PC-9 (cell line): ENCODE measurements at places on chromosomes 3 and 15. TPM values are rescaled to one million over a fixed set of nuclear protein-coding genes. Genes with fewer than 3 reads are reported as not detected.

- H3K4me3 ChIP-seq, result no peak overlapping the region
- H3K27me3 ChIP-seq, result no peaks in the 10 kb centered on the region
- H3K36me3 ChIP-seq, result no peaks in the 10 kb centered on the region
- no peak for DNase-seq
Measured at GRCh38 chr15:32802286-32802936, 84.6 kb downstream of the GREM1 start.

GRCh38 chr15:89119489-89120478, 31.5 kb downstream of the ABHD2 start:
- peaks cover 31% of the 10 kb centered on the region for H3K36me3 ChIP-seq
- peaks cover 85% of the 10 kb centered on the region for H3K4me1 ChIP-seq
- H3K27ac ChIP-seq, result peak overlapping the region; percentile 97

DNA sequence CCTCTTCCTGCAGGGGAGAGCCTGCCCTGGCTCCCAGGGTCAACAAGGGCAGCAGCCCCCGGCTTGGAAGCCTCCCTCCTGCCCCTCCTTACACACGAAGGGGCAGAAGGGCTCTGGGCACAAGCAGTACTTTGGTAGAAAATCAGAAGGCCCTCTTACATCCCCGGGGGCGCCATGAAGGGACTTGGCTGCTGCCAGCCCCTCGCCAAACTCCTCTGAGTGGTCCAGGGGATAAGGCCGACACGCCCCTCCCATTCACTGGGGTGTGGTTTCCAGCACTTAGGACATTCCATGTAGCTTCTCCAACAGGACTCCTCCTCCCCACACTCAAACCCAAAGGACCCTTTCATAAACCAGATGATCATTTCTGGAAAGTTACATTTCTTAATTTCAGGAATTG, 1.2 kb upstream of the ST8SIA2 start:
- H3K36me3 ChIP-seq, result no peaks in the 10 kb centered on the region
- no peak overlapping the region for H3K27ac ChIP-seq
- H3K4me1 ChIP-seq, result no peaks in the 10 kb centered on the region
- no peak for DNase-seq
- no peak overlapping the region for H3K4me3 ChIP-seq

DNA sequence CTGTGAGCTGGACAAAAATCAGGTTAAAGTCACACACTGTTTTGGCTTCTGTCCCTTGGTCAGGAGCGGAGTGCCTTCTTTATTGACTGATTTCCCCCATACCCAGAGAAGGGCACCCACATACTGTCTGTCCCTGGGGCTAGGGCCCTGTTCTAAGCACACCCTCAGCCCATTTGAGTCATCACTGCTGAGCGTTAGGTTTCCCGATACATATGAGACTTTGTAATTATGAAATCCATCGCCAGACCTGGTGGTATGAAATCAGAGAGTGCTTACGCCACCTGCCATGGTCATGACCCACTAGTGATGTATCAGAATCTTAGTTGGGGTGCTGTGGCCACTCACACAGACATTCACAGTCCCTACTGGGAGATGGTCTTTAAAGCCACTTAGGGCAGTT, 96.8 kb downstream of the CHDH start:
- no peak overlapping the region for H3K27ac ChIP-seq
- peaks cover 96% of the 10 kb centered on the region for H3K27me3 ChIP-seq
- no peaks in the 10 kb centered on the region for H3K36me3 ChIP-seq
- no peak overlapping the region for H3K4me3 ChIP-seq
- no peaks in the 10 kb centered on the region for H3K4me1 ChIP-seq
- no peak for DNase-seq

Gene B2M
- 606 and 685 TPM in 2 replicates for total RNA-seq

DNA sequence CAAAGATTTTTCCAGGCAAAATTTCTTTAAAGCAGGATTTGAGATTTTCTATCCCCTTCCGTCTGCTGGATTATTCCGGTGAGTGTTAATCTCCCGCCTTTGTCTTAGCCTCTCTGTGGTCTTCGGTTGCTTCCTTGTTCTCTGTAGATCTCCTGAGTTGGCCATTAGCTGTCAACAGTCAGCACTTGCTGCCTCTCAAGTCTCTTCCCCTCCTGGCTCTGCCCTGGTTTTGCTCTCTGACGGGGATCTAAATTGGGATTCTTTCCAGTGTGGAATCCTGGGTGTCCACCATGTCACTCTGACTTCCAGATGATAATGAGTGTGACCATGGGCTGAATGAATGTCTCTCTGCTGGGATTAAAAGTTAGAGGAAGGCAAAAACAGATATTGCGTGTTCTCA, 121.5 kb downstream of the IGF1R start:
- no peak overlapping the region for H3K27ac ChIP-seq
- DNase-seq, result no peak
- no peak overlapping the region for H3K4me3 ChIP-seq
- H3K36me3 ChIP-seq, result no peaks in the 10 kb centered on the region

DNA sequence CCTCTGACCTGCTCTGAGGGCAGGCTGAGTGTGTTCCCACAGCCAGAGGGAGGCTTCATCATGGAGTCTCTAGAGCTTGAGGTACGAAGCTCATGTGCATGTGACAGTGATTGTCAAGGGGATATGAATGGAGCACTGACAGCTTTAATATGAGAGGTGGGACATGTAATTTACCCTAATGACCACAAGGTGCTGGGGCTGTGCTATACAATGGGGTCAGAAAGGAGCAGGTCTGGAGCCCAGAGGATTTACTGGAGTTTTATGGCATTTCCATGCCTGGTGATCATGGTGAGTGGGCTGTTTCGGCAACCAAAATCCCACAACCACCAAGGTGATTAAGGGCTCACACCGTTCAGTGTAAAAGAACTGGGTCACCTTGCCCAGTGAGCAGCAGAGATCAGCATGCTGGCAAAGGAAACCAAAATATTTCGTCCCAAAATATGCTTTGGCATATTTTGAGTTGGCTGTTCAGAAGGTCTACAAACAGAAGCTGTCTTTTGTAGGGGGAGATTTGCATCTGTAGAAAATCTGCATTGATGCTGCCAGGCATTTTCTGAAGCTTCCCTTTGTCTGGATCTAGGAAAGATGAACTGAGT, 40.1 kb upstream of the RASGRF1 start:
- no peak overlapping the region for H3K4me3 ChIP-seq
- H3K36me3 ChIP-seq, result no peaks in the 10 kb centered on the region
- H3K4me1 ChIP-seq, result no peaks in the 10 kb centered on the region

- no peak overlapping the region for H3K27ac ChIP-seq
- DNase-seq, result no peak
- H3K36me3 ChIP-seq, result peaks cover 5% of the 10 kb centered on the region; the same call in 1 of the 2 replicates
- H3K4me3 ChIP-seq, result peak overlapping the region; percentile 96
Measured at GRCh38 chr3:49104052-49104426, 518 bp downstream of the QARS1 start.

- no peaks in the 10 kb centered on the region for H3K27me3 ChIP-seq
- H3K4me3 ChIP-seq, result no peak overlapping the region
- no peak overlapping the region for H3K27ac ChIP-seq
- no peaks in the 10 kb centered on the region for H3K4me1 ChIP-seq
Measured at GRCh38 chr3:105539897-105540296, 173.2 kb downstream of the ALCAM start.

Gene SEMA3F
- total RNA-seq, result 34.0 and 49.1 TPM in 2 replicates

DNA sequence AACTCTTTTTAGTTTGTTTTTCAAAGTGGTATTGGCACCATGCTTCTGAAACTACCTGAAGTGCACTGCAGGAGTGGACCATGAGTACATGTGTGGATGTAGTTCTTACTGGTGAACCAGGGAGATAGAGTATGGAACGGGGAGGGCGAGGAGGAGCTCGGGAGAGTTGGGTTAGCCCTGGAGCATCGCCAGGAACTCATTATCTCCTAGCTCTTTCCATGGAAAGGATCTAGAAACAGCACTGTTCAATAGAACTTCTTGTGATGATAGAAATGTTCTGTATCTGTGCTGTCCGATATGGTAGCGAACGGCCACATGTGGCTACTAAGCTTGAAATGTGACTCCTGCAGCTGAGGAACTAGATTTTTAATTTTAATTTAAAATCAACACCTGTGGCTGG, 47.3 kb downstream of the VGLL4 start:
- H3K4me1 ChIP-seq, result peaks cover 32% of the 10 kb centered on the region
- H3K36me3 ChIP-seq, result no peaks in the 10 kb centered on the region
- no peak overlapping the region for H3K4me3 ChIP-seq
- H3K27ac ChIP-seq, result no peak overlapping the region
- H3K27me3 ChIP-seq, result no peaks in the 10 kb centered on the region

Gene AHSG
- total RNA-seq, result not detected in 2 replicates

DNA sequence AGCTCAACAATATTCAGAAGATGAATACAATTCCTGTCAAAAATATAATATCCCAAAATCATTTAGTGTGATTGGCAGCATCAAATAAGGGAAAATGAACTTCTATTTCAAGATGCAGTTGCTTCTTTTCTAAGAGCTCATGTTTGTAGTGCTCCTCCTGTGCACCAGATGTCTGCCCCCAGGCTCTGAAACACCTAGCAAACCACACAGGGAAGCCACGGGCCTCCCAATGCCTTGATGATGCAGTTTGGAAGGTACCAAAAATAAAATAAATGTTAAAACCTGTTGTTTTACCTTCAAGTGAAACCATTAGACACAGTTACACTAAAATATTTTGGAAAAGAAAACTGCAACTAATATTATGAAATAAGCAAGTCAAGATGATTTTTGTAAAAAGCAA, 22.2 kb downstream of the CFAP20DC start:
- H3K27ac ChIP-seq, result no peak overlapping the region
- no peaks in the 10 kb centered on the region for H3K27me3 ChIP-seq
- no peaks in the 10 kb centered on the region for H3K4me1 ChIP-seq
- no peak overlapping the region for H3K4me3 ChIP-seq

GRCh38 chr3:72496051-72496670, 352.1 kb downstream of the SHQ1 start:
- no peaks in the 10 kb centered on the region for H3K36me3 ChIP-seq
- no peak for DNase-seq
- H3K4me1 ChIP-seq, result no peaks in the 10 kb centered on the region

GRCh38 chr3:67362686-67363085, 291.7 kb downstream of the SUCLG2 start:
- DNase-seq, result peak; percentile 64
- no peaks in the 10 kb centered on the region for H3K27me3 ChIP-seq
- H3K4me1 ChIP-seq, result peaks cover 5% of the 10 kb centered on the region; the same call in 1 of the 2 replicates
- H3K27ac ChIP-seq, result no peak overlapping the region
- no peaks in the 10 kb centered on the region for H3K36me3 ChIP-seq

Gene ARGFX
- total RNA-seq, result not detected in 2 replicates

Gene ZNF501
- 2.6 and 3.9 TPM in 2 replicates for total RNA-seq

Gene CIB1
- total RNA-seq, result 113 and 127 TPM in 2 replicates

DNA sequence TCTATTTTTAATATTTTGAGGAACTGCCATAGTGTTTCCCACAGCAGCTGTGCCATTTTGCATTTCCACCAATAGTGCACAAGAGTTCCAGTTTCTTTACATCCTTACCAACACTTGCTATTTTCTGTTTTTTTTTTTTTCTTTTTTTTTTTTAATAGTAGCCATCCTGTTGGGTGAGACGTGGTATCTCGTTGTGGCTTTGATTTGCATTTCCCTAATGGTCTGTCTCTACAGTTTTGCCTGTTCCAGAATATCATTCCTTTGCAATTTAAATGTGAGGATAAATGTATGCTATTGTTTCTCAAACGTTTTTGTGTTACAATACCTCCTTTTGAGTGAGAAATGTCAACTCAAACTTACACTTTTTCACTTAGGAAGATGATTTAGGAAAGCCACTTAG, 22.4 kb downstream of the RCN2 start:
- H3K36me3 ChIP-seq, result peaks cover 3% of the 10 kb centered on the region
- no peak overlapping the region for H3K27ac ChIP-seq
- no peak overlapping the region for H3K4me3 ChIP-seq
- H3K4me1 ChIP-seq, result no peaks in the 10 kb centered on the region
- no peaks in the 10 kb centered on the region for H3K27me3 ChIP-seq

Gene POTEB3
- total RNA-seq, result not detected in 2 replicates

Gene SOX14
- not detected in 2 replicates for total RNA-seq

DNA sequence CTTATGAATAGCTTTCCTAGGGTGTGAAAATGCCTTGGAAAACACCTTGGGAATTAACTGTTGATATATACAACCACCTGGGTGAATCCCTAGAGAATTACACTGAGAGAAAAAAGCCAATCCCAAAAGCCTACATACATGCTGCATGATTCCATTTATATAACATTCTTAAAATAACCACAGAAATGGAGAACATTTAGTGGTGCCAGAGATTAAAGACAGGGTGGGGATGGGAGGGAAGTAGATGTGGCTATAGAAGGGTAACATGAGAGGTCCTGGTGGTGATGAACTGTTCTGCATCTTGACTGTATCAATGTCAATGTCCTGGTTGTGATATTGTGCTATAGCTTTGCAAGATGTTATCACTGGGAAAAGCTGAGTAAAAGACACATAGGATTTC, 291.0 kb downstream of the CLSTN2 start:
- H3K27me3 ChIP-seq, result no peaks in the 10 kb centered on the region
- H3K36me3 ChIP-seq, result no peaks in the 10 kb centered on the region
- H3K27ac ChIP-seq, result no peak overlapping the region
- peaks cover 16% of the 10 kb centered on the region for H3K4me1 ChIP-seq

DNA sequence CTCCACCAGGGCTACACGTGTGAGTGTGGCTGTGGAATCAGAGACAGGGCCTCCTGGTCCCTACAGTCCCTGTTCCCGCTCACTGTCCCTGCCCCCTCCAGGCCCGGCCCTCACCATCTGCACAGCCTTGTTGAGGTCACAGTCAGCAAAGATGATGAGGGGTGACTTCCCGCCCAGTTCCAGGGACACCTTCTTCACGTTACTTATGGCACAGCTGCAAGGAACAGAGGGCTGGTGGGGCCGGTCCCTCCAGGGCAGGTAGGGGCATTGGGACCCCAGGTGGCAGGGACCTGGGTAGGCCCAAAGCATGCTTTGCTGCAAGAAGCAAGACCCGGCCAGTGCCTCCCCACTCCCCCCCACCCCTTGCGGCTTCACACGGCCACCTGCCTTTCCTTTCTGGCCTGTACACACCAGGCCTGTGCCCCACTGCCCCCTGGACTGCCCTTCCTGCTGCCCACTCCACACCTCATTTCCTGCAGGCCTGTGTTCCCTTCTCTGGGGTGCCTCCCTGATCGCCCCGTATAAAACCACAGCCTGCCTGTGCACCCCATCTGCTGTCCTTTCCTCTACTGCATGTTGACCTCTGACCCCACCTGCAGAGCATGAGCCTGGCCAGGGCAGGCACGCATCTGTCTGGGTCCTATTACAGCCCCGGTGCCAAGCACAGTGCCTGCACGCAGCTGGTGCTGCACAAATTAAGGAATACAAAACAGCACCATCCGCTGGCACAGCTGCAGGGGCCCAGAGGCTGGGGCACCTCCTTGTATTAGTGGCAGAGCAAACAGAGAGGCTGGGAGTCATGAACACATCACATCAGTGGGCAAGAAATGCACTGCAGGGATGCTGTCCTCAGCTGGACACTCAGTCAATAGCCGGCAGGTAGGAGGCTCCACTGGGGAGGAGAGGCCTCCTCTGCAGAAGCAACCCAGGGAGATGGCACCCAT, 30.8 kb upstream of the SLC41A3 start:
- no peak overlapping the region for H3K27ac ChIP-seq
- H3K4me1 ChIP-seq, result peaks cover 9% of the 10 kb centered on the region; the same call in 1 of the 2 replicates
- H3K4me3 ChIP-seq, result no peak overlapping the region
- no peaks in the 10 kb centered on the region for H3K27me3 ChIP-seq

- H3K27me3 ChIP-seq, result no peaks in the 10 kb centered on the region
- no peaks in the 10 kb centered on the region for H3K36me3 ChIP-seq
- no peak overlapping the region for H3K27ac ChIP-seq
- no peaks in the 10 kb centered on the region for H3K4me1 ChIP-seq
- H3K4me3 ChIP-seq, result no peak overlapping the region
Measured at GRCh38 chr3:101381809-101382208, 61.4 kb upstream of the IMPG2 start.
